ENCODE measurements at places on chromosomes 5 and 9.

DNA sequence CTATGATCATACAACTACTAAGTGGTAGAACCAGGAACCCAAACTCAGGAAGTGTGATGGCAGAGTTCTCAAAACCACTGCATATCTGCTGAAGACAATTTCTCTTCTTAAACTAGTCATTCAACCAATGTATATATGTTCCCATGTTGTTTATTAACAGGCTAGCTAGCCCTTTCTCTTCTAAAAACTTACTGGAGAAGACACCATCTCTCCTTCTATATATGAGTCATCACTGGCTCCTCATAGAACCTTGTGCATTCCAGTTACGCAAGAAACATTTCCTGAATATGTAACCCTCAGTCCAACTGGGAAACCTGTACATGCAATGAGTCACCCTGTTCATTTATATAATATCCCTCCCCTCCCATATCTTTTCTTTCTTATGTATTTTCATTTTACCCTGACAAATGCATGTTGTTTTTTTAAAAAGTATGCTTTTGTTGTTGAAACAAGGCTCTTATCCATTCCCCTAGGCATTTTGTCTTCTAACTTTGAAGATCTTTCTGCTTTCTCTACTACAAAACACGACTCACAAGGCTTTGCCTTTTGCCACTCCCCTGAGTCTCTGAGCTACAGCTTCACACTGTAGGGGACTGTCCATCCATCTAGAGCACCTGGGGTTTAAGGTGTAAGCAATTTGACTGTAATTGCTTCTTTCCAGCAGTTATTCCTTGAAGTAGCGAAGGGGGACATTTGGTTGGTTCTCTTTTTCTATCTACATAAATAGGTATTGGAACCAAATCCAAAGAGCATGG lies 119.5 kb downstream of the ANXA1 start:
- DNase-seq = peak; percentile 79

DNA sequence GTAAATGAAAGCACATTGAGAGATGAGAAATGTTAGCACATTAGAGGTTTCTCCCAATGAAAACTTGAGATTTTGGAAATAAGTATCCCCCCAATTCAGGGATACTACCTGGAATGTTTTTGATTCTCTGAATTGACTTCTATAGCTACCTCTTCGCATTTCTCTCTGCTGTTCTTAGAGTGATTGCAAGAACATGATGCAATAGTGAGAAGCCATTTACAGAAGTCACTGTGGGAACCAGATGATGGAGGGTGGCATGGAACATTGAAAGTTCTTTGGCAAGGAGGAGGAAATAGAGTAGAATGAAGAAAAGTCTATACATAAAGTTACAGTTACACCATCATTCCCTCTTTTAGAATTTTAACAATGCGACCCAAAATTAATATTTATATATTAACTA lies 9.2 kb downstream of the NPR3 start:
- DNase-seq = no peak

- no peak for DNase-seq
These were observed 14.7 kb downstream of the SIL1 start for GRCh38 chr5:139183502-139183901.

- DNase-seq = peak; percentile 75
These were observed 56.4 kb downstream of the NEURL1B start for GRCh38 chr5:172697123-172698121.
